SJCRH30 (cell line): ENCODE measurements at places on chromosomes 12 and 14.

DNA sequence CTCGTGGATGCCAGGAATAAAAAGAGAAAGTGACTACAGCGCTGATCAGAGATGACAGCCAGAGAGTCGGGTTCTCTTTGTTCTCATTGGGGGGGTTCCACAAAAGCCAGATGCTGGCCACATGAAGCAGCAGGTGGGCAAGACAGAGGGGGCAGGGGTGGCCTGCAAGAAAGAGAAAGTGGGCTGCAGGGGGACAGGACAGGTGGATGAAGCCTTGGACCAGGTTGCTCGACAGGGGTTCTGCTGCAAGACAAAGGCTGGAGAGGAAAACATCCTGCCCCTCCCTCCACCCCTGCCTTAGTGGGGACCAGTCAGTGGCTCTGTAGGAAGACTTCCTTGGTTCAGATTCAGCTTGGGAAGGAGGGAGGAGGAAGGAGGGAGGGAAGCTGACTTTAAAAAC is 126.2 kb downstream of the KSR2 start:
- no peak for DNase-seq
- no peaks in the 10 kb centered on the region for H3K36me3 ChIP-seq
- H3K27ac ChIP-seq = no peak overlapping the region
- H3K4me3 ChIP-seq = no peak overlapping the region
- H3K4me1 ChIP-seq = no peaks in the 10 kb centered on the region

DNA sequence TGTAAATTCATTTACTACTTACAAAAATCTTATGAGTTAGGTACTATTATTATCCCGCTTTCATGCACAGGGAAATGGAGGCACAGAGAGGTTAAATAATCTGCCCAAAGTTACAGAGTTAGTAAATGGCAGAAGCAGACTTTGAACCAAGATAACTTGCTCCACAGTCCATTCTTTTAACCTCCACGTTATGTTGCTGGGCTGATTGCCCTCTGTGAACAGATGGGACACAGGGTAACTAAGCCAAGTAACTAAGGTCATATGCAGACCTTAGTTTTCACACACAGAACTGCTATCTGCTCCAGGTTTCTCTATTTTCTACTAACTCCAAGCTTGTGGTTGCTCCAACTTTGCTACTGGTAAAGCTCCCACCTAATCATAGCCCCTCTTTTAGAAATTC is 147.1 kb upstream of the IFNG-AS1 start:
- no peak for DNase-seq
- no peaks in the 10 kb centered on the region for H3K27me3 ChIP-seq
- H3K27ac ChIP-seq = no peak overlapping the region
- no peaks in the 10 kb centered on the region for H3K36me3 ChIP-seq
- H3K4me3 ChIP-seq = no peak overlapping the region

DNA sequence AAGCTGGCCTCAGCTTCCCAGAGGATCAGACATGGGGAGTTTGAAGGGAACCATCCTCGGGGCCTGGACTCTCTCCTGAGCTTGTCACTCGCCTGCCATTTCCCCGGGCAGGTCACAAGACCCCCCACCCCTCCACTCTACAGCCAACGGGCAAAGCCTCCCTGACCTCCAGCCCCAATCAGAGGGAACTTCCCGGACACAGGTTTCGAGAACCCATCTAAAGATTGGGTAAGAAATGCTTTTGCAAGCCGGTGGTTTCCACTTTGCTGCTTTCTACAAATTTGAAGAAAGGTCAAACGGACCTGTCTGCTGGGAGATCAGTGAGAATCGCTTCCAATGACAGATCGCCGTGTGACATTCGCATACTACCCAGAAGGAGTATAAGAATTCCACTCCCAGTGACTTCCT is 89.6 kb downstream of the SCARB1 start:
- no peaks in the 10 kb centered on the region for H3K27me3 ChIP-seq
- no peak for DNase-seq
- H3K36me3 ChIP-seq = no peaks in the 10 kb centered on the region
- peaks cover 1% of the 10 kb centered on the region; the same call in 1 of the 2 replicates for H3K4me1 ChIP-seq
- H3K27ac ChIP-seq = no peak overlapping the region

DNA sequence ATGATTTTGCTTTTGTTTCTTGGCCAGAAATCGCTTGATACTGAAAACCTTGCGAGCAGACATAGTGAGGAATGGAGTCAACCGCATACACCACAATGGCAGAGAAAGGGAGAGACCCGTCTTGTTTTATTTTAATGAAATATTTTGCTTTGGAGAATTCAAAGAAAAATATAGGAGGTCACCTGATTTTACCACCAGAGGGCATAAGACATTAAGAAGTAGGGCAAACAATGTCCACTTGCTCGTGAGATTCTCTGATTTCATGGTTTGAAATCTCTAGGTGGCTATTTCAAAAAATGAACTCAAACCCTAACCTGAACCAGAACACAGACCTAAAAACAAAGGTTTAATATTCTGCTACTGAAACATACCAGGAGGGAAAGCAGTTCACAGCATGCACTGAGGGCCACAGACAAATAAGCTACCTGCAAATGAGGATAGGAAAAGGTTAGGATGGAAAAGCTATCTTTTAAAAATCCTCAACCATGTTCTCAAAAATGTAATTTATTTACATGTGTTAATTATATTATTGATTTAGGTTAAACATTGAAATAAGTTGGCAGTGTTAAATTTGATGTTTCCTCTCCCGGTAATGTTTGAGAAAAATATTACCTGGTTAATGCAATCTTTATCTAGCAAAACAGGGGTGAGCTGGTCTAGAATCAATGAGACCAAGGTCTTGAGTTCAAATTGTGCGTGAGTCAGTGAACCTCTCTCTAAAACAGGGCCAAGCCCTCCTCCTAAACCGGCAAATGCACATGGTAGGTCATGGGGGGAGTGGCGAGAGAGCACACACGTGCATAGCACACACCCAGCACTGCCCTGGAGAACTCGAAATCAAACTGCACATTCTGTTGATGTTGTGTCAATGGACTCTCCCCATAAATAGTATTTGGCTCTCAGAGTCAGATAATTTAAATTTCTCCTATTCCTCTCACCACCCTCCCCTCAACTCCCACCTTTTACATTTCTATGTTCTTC is 12.5 kb downstream of the IFNG-AS1 start:
- no peak overlapping the region for H3K4me3 ChIP-seq
- no peaks in the 10 kb centered on the region for H3K27me3 ChIP-seq
- no peaks in the 10 kb centered on the region for H3K36me3 ChIP-seq
- peak; percentile 8 for DNase-seq
- H3K27ac ChIP-seq = no peak overlapping the region

DNA sequence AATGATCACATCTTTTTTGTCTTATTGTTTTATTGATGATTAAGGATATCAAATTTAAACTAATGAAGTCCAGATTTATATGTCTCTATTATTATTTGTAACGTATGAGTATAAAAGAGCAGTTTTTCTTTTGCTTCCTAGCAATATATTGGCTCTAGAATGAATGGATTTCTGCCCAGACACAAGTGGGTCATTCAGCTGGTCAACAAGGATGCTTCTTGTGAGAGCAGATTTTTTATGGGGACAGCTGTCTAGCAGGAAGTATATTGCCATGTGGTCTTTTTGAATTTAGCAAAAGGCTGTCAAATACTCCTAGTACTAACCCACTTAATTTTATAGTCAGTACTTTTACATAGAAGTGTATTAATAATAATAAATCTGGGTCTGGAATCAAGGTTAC is 1071.1 kb upstream of the FLRT2 start:
- no peaks in the 10 kb centered on the region for H3K27me3 ChIP-seq
- no peak overlapping the region for H3K27ac ChIP-seq
- H3K36me3 ChIP-seq = no peaks in the 10 kb centered on the region
- no peaks in the 10 kb centered on the region for H3K4me1 ChIP-seq

DNA sequence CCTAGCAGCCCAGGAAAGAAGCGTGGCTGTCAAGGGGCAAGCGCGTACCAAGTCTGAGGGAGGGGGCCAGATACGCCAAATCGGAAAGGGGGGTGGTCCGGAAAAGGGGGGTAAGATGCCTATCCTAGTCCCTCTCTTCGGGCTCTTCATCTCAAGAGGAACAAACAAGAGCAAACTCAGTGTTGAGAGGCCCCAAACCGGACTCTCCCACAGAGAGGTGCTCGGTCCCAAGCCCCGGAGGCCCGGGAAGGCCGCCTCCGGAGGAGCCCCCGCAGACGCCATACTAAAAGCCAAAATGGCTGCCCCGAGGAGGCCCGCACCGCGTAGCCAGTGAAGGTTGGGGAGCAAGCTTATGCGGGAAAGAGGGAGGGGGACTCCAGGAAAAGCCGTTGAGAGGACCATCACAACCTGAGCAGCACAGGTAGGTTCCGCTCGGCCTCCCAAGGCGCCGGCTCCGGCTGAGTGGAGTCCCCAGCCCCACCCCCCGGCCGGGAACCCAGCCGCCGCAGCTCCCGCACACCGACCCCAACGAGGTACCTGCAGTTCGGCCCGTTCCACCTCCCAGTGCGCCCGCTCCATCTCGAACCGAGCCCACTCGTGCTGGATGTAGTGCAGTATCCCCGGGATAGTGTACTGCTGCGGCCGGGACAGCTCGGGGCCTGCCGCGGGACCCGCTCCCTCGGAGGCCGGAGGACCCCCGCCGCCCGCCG is at the start of gene AP4S1:
Gene AP4S1, plus strand, starts transcription at position 283 of the 710 bp plus-strand sequence. CDS start 40,548 bp downstream, outside the sequence.
- peaks cover 13% of the 10 kb centered on the region for H3K36me3 ChIP-seq
- H3K27me3 ChIP-seq = no peaks in the 10 kb centered on the region
- no peaks in the 10 kb centered on the region; the same call in 1 of the 2 replicates for H3K4me1 ChIP-seq
- peak within 1 kb of the TSS; percentile 98 for H3K4me3 ChIP-seq
- peak; percentile 70 for DNase-seq
- peak within 1 kb of the TSS; percentile 97 for H3K27ac ChIP-seq

- no peaks in the 10 kb centered on the region for H3K27me3 ChIP-seq
- no peaks in the 10 kb centered on the region for H3K4me1 ChIP-seq
- H3K4me3 ChIP-seq = no peak overlapping the region
- H3K36me3 ChIP-seq = no peaks in the 10 kb centered on the region
Measured at GRCh38 chr14:58557242-58557641, 80.5 kb upstream of the DACT1 start.

DNA sequence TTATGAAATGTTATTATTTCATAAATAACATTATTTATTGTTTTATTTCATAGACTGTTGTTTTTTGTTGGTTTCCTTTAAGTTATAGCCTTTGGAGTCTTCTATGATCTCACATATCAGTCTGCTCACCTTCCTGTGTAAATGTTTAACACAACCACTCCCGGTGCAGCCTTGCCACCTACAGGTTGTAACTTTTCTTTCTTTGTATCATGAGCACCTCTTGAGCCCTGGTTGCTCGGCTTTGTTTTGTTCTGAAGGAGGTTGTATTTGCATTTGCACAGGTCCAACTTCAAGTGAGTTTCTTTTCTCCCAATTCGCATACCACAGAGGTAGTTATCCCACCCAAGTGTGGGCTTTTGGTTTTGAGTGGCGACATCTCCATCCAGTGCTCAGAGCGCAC is 121.4 kb downstream of the SLC15A4 start:
- H3K36me3 ChIP-seq = no peaks in the 10 kb centered on the region
- H3K4me3 ChIP-seq = no peak overlapping the region
- no peak overlapping the region for H3K27ac ChIP-seq
- no peaks in the 10 kb centered on the region for H3K4me1 ChIP-seq
- no peak for DNase-seq

DNA sequence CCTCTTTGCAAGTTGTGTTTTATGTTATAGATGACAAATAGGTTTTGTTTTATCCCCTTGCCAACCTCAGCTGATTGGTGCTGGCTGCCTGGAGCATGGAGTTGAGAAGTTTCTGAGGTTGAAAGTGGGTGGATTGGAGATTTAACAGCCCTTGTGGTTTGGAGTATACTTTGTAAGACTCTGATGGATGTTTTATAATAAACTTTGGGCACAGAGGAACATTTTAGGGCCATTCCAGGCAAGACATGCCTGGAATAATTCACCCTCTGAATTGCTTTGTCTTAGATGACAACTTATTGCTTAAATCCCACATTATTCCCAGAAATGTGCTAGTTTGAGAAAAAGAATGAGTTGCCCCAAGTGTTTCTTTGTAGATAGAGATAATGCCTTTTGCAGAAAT is 158.9 kb downstream of the SLC5A8 start:
- no peak for DNase-seq
- H3K27me3 ChIP-seq = no peaks in the 10 kb centered on the region
- no peak overlapping the region for H3K4me3 ChIP-seq

- H3K27me3 ChIP-seq = peaks cover 16% of the 10 kb centered on the region; the same call in 1 of the 2 replicates
- H3K27ac ChIP-seq = no peak overlapping the region
- no peaks in the 10 kb centered on the region for H3K36me3 ChIP-seq
- H3K4me3 ChIP-seq = no peak overlapping the region
- no peak for DNase-seq
Measured at GRCh38 chr12:2387103-2387834, 334.5 kb downstream of the CACNA1C start.

GRCh38 chr14:28745176-28745575 is 21.4 kb upstream of the FOXG1 start:
- no peaks in the 10 kb centered on the region for H3K27me3 ChIP-seq
- H3K36me3 ChIP-seq = no peaks in the 10 kb centered on the region
- no peaks in the 10 kb centered on the region for H3K4me1 ChIP-seq
- H3K27ac ChIP-seq = no peak overlapping the region
- DNase-seq = no peak

- H3K36me3 ChIP-seq = no peaks in the 10 kb centered on the region
- no peaks in the 10 kb centered on the region for H3K4me1 ChIP-seq
- no peak overlapping the region for H3K4me3 ChIP-seq
Measured at GRCh38 chr12:78120866-78121560, 290.3 kb downstream of the NAV3 start.

DNA sequence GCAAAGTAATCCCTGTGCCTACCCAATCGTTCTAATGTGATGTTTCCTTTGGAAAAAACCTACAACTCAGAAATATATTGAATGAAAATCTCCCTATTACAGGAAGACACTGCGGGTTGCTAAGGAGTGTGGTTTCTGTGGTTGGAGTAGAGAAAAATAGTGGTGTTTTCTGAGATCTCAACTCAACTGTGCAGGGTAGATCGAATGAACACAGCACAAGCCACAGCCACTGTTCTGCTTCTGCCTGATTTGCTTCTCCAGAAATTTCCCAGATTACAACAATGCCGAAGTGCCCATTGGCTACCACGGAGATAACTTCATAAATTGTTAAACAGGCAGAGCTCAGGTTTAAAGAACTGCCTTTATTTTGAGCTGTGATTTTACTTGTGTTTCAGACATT is 480.4 kb downstream of the DIO2 start:
- no peaks in the 10 kb centered on the region for H3K27me3 ChIP-seq
- no peak overlapping the region for H3K4me3 ChIP-seq
- DNase-seq = no peak
- no peaks in the 10 kb centered on the region for H3K4me1 ChIP-seq

DNA sequence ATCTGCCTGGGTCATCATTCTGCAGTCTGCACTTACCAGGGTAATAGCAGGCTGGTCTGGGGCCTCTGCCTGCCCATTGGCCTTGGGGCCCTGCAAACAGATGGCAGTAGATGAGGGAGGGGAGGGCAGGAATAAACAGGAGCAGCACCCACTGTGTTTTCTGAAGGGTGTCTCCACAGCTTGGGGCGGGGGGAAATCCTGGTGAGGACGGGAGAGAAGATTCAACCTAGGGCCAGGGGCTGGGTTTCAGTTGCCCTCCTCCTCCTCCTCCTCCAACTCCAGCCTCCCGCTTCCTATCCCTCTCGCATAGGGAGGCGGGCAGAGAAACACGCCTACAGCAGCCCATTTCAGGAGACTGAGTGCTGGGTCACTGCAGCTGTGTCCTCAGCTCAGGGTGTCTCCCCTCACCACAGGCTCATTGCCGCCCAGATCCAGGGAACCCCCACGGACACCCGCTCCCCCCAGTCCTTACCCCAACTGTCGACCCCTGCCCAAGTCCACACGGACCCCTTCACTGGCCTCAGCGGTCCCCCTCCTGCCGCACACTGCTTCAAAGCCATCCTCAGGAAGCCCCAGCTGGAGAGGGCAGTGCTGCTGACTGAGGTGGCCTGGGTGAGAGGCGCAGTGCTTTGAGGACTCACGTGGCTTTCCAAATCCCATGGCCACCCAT is 9.1 kb upstream of the KRT80 start:
- H3K27ac ChIP-seq = peak overlapping the region; percentile 89
- peaks cover 64% of the 10 kb centered on the region for H3K4me1 ChIP-seq
- no peaks in the 10 kb centered on the region for H3K27me3 ChIP-seq
- H3K4me3 ChIP-seq = peak overlapping the region; percentile 43
- H3K36me3 ChIP-seq = no peaks in the 10 kb centered on the region
- DNase-seq = peak; percentile 77
